ENCODE measurements at places on chromosomes 1 and 21. TPM values are rescaled to one million over a fixed set of nuclear protein-coding genes. Genes with fewer than 3 reads are reported as not detected.

- H3K4me1 ChIP-seq: no peaks in the 10 kb centered on the region
- no peak for DNase-seq
- no peaks in the 10 kb centered on the region for H3K27me3 ChIP-seq
- H3K36me3 ChIP-seq: peaks cover 26% of the 10 kb centered on the region
These were observed 11.5 kb downstream of the CYB5RL start for GRCh38 chr1:54188291-54188690.

Gene NMNAT1
- total RNA-seq: 7.8 TPM

GRCh38 chr1:239418681-239419080 lies 32.3 kb downstream of the CHRM3 start:
- peaks cover 2% of the 10 kb centered on the region for H3K27me3 ChIP-seq
- H3K36me3 ChIP-seq: no peaks in the 10 kb centered on the region
- H3K27ac ChIP-seq: no peak overlapping the region
- H3K4me1 ChIP-seq: no peaks in the 10 kb centered on the region

DNA sequence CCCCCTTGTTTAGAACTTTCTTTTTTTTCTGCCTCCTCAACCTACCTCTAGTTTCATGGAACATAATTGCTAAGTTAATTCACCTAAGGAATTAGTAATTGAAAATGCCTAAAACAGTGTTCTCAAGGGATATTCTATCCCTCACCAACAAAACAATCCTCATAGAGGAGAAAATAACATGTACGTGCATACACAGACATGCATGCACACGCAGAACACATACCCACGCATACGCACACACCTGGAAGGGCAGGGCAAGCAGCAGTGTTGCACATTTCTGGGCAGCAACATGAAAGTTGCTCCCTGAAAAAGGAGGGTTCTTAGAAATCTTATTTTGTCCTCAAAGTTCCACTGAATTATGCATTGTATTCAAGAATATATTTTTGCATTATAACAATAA lies 76.6 kb downstream of the HHAT start:
- no peaks in the 10 kb centered on the region for H3K27me3 ChIP-seq
- H3K4me1 ChIP-seq: peaks cover 6% of the 10 kb centered on the region
- DNase-seq: no peak
- no peak overlapping the region for H3K27ac ChIP-seq

DNA sequence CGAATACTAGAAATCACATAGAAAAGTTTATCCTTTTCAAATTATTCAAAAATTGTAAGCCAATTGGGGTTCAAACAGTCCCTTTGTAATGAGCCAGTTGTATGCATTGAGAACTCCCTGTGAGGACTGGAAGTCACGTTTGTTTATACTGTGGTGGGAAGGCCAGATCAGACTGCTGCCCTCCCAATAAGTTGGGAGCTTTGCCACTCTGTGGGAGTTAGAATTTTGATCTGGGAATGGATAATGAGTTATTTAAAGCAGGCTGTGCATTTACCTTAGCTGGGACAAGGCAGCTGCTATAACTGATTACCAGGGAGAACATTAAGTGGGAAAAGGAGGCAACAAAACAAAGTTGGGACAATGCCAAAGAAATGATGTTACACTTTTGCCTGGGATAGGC lies 178.8 kb downstream of the SDCCAG8 start:
- H3K4me1 ChIP-seq: peaks cover 4% of the 10 kb centered on the region
- DNase-seq: no peak
- H3K27ac ChIP-seq: no peak overlapping the region

GRCh38 chr21:31406510-31406909 lies 62.4 kb upstream of the TIAM1 start:
- no peaks in the 10 kb centered on the region for H3K27me3 ChIP-seq
- H3K27ac ChIP-seq: no peak overlapping the region
- no peak overlapping the region for H3K4me3 ChIP-seq

Gene ZNF695
- total RNA-seq: 0.99 TPM
